ENCODE measurements at places on chromosomes 11 and 22.

- DNase-seq: no peak
Measured at GRCh38 chr11:119685111-119685746, 43.8 kb downstream of the NECTIN1 start.

DNA sequence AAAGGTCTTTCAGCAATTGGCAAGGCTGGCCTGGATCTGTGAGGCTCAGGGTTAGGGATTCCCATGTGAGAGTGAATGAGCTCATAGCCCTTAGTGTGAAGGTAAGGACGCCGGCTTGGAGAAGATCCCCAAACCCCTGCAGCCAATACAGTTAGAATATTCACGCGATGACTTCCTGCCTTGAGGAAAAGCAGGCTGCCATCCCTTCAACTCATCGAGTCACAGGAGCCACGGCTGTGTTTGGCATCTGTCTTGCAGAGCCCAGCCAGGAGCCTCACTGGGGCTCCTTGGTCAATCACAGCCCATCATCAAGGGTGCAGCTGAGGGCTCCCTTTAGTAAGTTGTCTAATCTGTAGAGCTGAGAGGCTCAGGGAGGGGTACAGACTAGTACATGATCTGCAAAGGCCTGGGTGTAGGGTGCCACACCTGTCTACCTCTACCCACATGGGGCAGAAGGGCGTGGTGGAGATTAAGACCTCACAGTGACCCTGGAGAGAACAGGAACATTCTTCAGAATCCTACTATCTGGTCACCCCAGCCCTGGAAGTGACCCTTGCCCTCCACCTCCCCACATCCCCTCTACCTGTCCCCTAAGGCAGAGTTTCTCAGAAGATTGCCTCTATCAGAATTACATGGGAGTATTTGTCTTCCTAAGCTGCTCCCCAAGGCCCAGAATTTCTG lies 18.5 kb downstream of the IL10RA start:
- no peak for DNase-seq

DNA sequence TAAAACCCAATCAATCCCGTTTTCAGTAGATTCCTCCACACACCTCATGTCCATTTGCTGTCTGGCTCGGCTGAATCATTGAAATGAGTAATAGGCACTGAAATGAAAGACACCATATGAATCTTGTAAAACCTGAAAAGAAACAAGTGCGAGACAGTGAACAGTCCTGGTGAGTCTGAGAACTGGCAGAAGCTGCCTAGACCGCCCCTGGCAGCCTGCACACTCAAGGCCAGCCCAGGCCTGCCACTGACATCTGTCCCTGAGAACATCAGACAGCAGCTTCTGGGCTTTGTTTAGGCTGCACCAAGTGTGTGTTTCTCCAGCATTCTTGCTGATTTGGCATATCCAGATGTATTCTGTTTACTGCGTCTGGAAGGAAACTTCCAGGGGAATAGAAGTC lies 44.8 kb downstream of the ENDOD1 start:
- no peak for DNase-seq

DNA sequence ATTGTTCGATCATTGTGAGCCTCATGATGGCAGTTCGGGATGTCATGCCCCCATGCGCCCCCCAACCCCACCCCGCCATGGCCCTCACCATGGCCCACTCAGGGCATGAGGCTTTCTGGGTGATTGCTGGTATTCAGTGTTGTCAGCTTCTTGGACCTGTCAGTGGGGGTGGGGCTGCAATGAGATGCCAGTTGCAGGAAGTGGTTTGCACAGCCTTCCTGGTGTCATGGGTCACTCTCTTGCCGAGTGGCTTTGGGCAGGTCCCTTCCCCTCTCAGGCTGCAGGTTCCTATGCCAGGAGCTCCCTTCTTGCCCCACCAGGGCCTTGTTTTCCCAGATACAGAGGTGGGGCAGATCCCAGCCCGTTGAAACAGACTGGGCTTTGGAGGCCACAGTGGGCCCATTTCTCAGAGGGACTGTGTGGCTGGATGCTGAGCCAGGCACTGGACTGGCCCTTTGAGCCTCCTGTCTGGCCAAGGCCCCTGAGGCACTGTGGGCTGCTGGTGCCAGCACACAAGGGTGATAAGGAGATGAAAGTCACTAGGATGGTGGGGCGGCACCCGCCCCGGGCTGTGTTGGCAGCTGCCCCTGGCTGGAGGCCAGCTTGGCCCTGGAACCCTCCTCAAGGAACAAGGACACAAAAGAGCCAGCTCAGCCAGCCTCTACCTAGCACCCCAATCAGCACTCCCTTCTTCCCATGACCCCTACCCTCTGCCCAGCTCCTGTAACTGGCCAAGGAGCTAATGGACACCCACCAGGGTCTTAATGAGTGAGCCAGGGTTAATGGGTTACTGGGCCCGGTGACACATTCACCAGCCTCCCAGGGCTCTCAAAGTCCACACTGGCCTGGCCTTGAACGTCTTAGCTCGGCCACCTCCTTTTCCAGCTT lies 1.5 kb upstream of the GGT1 start:
- no peak for DNase-seq

- no peak for DNase-seq
Measured at GRCh38 chr11:39741066-39741465, 1718.4 kb downstream of the LRRC4C start.

DNA sequence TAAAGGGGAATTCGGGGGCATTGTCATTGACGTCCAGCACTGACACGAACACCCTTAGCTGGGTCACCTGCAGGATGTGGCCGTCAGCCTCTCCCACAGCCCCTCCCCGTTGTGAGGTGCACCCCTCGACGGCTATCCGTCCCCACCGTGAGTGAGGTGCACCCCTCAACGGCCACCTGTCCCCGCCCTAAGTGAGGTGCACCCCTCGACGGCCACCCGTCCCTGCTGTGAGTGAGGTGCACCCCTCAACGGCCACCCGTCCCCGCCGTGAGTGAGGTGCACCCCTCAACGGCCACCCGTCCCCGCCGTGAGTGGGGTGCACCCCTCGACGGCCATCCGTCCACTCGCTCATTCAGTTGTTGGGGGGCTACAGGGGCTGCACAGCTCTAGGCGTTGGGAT lies 2.9 kb downstream of the CDHR5 start:
- DNase-seq: no peak

DNA sequence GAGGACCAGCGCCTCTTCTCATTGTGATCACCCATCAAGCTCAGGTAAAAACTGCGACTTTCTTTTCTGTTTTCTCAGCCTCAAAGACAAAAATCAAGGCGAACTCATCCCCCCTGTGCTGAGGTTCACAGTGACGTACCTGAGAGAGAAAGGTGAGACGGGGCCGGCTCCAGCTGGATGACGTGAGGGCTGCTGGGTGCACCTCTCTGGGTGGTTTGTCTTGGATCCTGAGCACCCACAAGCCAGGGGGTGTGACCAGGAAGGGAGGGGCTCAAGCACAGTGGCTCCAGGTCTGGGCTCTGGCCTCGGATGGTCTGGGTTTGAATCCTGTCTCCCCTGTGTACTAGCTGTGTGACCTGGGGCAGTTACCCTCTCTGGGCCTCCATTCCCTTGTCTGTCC lies 92.8 kb downstream of the ARHGAP8 start:
- no peak for DNase-seq

GRCh38 chr11:10325277-10326011 lies 20.6 kb downstream of the ADM start:
- DNase-seq: no peak
